Stimulated activated CD8-positive, alpha-beta memory T cell treated with anti-CD3 and anti-CD28 coated beads, Interleukin-2, amount 100 ng/mL, for 1 hour (primary cell): ENCODE measurements at places on chromosomes 13 and 19.
A peak's percentile ranks its signal among the peaks of the same experiment; 100 is the strongest.

DNA sequence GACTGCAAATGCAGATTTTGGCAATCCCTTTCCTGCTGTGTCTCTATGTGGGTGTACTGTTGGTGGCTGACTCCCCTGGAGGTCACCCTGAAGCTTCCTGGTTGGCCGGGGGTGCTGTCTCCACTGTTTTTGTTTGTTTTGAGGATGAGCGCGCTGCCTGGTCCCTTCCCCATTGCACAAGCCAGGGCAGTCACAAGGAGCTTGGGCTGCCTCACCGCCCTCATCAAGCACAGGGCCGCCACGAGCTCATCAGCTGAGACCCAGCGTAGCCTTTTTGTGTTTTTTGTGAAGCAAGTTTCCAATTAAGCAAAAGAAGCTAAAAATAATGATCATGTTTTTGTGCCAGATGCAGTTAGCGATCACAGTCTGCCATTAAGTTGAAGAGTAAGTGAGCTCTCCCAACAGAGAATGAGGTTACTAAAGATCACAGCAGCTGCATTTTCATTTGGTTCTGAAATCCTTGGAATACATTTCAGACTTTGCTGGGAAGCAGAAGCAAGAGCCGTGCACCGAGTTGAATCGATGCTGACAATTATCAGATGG is 57.8 kb downstream of the GGACT start:
- DNase-seq: no peak

- DNase-seq: no peak
Observed at GRCh38 chr13:36302289-36302688, 4.7 kb upstream of the CCDC169 start.

DNA sequence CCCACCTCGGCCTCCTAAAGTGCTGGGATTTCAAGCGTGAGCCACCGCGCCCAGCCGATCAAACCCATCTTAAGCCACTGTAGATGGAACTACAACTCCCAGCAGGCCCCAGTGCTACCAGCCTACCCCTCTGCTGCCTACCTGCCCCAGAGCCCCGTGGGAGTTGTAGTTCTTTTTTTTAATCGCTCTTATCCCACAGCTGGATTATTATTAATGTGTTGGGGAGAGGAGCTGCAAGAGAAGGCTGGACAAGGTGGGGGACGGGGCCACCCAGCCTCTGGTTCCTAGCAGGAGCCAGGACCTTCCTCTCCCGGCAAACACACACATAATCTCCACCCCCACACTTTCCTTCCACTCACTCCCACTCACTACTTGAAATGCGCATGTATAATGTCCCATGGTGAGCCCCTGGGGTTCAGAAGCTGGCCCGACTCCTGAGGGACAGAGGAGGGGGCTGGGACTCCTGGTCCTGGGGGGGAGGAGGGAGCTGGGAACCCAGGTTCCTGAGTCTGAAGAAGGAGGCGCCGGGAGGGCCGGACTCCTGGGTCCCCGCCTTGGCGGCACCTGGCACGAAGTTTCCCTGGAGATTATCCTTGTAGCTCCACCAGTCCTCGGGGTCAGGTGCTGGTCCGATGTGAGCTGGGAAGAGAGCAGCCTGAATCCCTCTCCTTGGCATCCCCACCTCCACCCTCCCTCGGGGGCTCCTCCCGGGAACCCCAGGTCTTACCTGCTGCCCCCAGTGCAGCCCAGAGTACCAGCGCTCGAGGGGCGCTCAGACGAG is 958 bp downstream of the CA11 start:
- DNase-seq: peak; percentile 63

- DNase-seq: no peak
Observed at GRCh38 chr13:92739306-92739818, 487.2 kb upstream of the GPC6 start.

GRCh38 chr13:97512732-97513131 is 78.8 kb downstream of the RAP2A start:
- no peak for DNase-seq
